Pancreas (tissue), 10 donors: ENCODE measurements at places on chromosomes 2 and 18. TPM values are rescaled to one million over a fixed set of nuclear protein-coding genes. Genes with fewer than 3 reads are reported as not detected.

- H3K4me3 ChIP-seq: no peak overlapping the region
- H3K36me3 ChIP-seq: no peaks in the 10 kb centered on the region
- H3K4me1 ChIP-seq: no peaks in the 10 kb centered on the region
- H3K27ac ChIP-seq: no peak overlapping the region
Observed at GRCh38 chr2:177291701-177292100, 27.2 kb upstream of the NFE2L2 start.

DNA sequence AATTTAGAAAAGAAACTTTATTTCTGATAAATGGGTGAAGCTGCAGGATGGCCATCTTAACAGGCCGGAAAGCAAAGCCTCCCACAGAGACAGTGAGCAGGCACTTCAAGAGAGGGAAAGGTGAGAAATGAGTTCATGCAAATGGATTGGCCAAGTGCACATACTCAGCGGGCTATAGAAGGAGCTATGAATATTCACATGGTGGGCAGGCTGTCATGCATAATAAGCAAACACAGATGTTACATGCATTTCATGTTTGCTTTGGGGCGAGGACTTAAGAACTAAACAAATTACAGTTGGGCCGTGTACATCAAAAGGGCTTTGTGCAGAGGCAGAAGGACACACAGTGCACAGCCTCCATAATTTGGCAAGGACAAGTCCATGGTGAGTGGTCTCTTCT, 69.8 kb upstream of the MAL start:
- H3K4me1 ChIP-seq: no peaks in the 10 kb centered on the region
- no peak for DNase-seq
- no peak overlapping the region for H3K4me3 ChIP-seq
- H3K36me3 ChIP-seq: no peaks in the 10 kb centered on the region
- no peaks in the 10 kb centered on the region for H3K27me3 ChIP-seq
- H3K27ac ChIP-seq: no peak overlapping the region

- no peak overlapping the region for H3K4me3 ChIP-seq
- no peak overlapping the region for H3K27ac ChIP-seq
- H3K27me3 ChIP-seq: no peaks in the 10 kb centered on the region
- H3K4me1 ChIP-seq: no peaks in the 10 kb centered on the region
- H3K36me3 ChIP-seq: no peaks in the 10 kb centered on the region
Observed at GRCh38 chr2:149271575-149271974, 58.8 kb upstream of the LYPD6 start.

- H3K4me1 ChIP-seq: no peaks in the 10 kb centered on the region
- DNase-seq: no peak
- no peak overlapping the region for H3K4me3 ChIP-seq
- H3K27me3 ChIP-seq: no peaks in the 10 kb centered on the region
- no peak overlapping the region for H3K27ac ChIP-seq
- H3K36me3 ChIP-seq: peaks cover 6% of the 10 kb centered on the region
Observed at GRCh38 chr2:73944714-73945113, 18.0 kb downstream of the DGUOK start.

- H3K36me3 ChIP-seq: no peaks in the 10 kb centered on the region
- H3K4me3 ChIP-seq: no peak overlapping the region
- H3K27me3 ChIP-seq: no peaks in the 10 kb centered on the region
- no peak for DNase-seq
- H3K4me1 ChIP-seq: peaks cover 5% of the 10 kb centered on the region
- H3K27ac ChIP-seq: no peak overlapping the region
Observed at GRCh38 chr2:27003007-27003406, 29.8 kb upstream of the TMEM214 start.

Gene KIF1A
- total RNA-seq: 76.0 TPM

Gene PLCL1
- total RNA-seq: 0.61 TPM

Gene FBXO15
- 1.00 TPM for total RNA-seq

Gene NDC80
- 1.5 TPM for total RNA-seq
